ENCODE measurements at places on chromosomes 2 and 18.

DNA sequence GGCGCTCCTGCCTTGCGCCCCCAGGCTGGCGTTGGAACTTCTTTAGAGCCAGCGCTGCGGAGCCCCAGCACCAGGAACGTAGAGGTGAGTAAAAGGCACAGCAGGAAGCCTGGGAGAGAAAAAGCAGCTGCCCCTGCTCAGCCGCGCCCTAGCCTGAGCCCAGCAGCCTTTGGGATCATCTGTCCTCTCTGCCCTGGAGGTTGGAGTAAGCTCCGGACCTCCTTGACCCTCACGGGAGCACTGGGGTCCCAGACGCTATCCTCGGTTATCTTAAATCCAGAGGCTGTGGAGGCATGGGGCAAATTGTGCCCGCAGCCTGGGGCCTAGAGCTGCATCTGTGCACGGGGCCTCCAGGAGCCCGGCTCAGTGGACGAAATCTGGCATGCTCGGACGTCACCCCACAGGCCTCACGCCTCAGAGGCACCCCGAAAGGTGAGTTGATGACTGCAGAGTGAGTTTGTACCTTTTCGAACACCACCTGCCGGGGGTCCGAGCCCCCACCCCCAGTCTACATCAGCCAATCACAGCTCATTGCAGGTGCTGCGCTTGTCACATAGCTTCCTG is 1.6 kb upstream of the SLC66A2 start:
- DNase-seq, result no peak

- no peak for DNase-seq
Observed at GRCh38 chr2:201923436-201924328, 110.0 kb upstream of the FZD7 start.

DNA sequence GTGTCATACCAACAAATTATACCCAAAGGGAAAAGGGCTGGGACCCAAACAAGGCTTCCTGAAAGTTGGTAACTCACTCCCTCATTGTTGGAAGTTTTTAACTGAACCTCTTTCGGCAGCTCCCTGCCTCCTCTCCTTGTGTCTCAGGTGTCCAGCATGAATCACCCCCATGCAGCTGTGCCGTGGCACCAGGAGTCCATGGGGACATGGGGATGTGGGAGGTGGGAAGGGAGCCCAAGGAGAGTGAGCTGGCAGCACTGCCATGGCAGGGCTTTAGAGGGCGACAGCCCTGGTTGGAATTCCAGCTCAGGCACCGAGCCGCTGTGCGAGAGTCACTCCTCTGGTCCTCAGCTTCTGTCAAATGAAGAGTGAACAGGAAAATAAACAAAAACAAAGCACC is 12.5 kb upstream of the GYPC start:
- no peak for DNase-seq

DNA sequence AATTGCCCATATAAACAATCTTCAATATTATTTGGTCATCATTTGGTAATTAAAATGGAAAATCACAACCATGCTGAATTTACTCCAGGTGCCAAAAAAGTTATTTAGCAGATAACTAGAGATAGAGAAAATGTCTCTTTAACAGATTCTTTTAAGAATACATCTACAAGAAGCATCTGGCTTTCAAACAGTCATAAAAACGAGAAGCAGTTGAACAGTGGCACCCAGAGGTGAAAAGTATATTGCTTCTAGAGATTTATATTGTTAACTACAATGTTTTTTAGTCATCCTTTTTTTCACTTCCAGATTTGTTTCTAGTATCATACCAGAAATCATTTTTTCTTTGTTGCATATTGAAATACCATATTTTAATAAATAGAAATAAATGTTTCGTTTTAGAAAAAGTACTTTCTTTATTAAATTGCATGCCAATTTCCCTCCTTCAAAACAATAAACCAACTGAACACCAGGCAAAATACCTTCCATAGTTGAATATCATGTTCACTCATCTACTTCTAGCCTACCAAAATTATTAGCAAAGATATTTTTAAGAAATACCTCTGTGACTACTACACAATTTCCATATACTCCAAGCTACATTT is 65.4 kb upstream of the HNRNPA3 start:
- peak; percentile 57 for DNase-seq

DNA sequence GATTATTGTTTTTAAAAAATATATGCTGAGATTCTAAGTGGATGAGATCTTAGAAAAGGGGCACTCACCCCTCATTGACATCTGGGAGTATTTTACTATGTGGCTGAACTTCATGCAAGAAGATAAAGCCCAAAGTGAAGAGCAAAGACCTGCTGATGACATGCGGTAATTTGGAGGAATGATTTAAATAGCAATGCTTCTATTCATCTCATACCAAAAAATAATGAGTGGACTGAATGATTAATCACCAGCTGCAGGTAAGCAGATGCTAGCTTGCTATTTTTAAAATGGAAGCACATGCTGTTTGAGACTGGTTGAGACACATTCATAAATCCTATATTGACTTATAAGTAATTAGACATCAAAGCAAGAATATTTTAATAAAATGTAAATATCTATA is 12.7 kb upstream of the CDK15 start:
- DNase-seq, result no peak

DNA sequence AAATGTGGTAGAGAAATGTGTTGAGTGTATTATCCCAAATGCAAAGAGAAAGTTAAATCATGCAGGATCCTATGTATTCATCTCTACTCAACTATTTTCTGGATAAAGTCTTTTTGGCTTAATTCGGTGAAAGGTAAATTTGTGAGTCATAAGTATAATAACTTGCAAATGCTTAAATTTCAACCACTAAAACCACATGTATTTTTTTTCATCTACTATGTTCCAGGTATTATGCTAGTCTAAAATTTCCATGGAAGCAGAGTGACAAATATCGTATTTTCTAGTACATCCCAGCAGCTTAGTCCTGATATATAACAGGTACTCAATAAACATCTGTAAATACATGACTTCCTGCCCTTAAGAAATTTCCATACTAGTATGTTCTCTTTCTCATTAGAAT is 6.2 kb downstream of the ALS2 start:
- DNase-seq, result no peak

GRCh38 chr2:120378605-120379004 is 32.7 kb downstream of the INHBB start:
- no peak for DNase-seq

GRCh38 chr2:42877511-42877910 is 85.1 kb upstream of the HAAO start:
- no peak for DNase-seq

GRCh38 chr18:77099485-77100370 is 32.9 kb downstream of the MBP start:
- DNase-seq, result no peak

GRCh38 chr2:125593036-125593435 is 1062.9 kb upstream of the GYPC start:
- DNase-seq, result no peak

DNA sequence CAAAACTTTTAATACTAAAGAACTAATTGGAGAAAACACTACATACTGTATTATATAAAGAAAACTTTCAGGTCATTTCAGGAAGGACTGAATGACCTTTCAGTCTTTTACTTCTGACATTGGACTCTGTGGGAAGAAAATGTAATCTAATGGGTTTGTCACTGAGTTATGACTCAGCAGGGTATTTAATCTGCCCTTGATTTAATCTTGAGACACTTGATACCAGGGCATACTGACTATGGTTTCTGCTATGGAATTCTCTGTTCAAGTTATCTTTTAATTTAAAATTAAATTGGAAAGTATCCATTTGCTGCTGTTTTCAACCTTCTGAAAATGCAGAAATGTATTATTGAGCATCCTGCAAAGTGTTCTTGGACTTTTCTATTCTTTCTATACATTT is 354.2 kb upstream of the GALNT5 start:
- DNase-seq, result no peak

- DNase-seq, result no peak
Observed at GRCh38 chr2:134002391-134002790, 251.5 kb upstream of the MGAT5 start.

GRCh38 chr2:104501929-104502328 is 352.0 kb upstream of the POU3F3 start:
- no peak for DNase-seq

DNA sequence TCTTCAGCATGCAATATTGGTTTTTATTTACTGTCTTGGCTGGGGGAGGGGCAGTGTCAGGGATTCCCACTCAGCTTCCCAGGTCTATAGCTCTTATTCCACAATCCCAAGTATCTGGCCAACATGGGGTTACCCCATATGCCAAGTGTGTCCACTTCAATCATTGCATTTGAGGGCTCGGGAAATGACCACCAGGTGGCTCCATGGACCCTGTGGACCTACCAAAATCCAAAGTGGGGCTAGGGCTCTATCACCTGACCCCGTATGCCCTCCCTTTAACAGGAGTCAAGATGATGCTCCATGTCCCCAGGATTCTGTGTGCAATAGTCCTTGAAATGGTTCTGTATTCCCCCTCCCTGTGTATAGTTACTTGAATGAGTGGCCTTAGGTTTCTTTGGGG is 12.1 kb upstream of the TRAF3IP1 start:
- DNase-seq, result no peak

DNA sequence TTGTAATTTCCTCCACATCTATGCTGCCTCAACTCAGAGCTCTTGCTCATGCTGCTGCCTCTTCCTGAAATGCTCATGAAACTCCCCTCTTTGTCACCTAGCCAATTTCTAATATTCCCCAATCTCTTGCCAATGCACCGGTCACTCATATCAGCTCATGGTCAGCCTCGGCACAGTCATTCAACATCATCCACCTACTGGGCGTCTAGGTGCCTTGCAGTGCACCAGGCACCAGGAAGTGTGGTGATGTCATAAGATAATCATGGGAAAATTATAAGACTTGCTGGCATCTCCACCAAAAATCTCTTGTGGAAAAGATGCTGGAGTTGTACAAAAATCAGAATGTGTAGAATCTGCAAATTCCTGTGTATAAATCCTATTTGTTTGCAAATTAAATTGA is 52.6 kb upstream of the RAB27B start:
- DNase-seq, result no peak

DNA sequence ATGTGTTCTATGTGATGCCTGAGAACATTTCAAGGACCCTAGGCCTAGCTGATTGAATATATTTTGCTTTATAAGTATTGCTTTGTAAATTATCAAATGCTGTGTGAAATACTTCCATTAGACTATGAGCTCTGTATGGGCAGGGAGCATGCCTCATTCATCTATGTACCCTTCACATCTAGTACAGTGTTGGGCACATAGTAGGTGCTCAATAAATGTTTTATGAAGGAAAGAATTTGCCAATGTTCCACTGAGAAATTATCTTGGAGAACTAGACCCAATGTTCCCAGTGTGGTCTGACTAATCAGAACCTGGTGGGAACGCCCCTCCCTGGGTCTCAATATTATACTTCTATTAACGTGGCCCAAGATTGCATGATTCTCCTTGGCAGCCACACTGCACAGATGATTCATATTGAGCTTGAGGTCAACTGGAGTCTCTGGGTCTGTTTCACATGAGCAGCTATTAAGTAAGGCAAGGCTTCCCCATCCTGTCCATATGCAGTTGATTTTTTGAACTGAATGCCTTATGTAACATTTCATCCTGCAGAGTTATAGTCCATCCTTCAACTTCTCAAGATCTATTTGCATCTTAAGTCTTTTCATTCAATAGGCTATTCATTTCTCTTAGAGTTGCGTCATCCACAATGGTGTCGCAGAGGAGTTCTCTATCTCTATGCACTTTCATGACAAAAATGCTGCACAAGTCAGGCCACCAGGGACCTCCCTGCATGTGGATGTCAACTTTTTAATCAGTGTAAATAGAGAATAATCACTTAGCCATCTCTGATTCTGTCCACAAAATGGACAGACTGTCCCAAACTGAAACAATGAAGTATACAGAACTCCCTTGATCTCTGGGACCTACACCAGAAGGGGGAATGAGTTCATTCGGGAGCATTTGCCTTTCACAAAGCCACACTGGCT is 257.6 kb downstream of the CYP26B1 start:
- DNase-seq, result no peak

- DNase-seq, result no peak
Observed at GRCh38 chr2:99472600-99472960, 17.2 kb downstream of the REV1 start.

DNA sequence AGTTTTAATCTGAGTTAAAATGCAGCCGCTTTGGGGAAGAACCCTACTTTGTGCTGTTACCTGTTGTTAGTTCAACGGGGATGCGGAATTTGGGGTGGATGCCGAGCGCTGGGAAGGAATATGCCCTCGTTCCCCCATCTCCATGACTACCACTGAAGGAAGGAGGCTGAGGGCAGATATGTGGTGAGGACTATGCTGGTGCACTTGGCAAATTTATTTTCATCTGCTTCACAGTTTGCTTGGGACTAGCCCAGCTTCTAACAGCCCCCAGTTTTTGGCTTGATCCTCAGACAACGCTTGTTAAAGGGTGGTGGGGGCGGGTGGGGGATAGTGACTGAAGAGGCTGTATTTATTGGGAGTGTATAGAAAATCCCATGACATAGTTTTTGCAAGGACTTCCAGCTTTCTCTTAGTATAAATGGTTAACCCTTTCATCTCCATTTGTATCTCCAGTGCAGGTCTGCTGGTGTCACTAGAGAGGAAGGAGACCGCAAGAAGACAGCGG is 100.8 kb downstream of the COLEC12 start:
- no peak for DNase-seq

GRCh38 chr2:100029460-100029859 is 112.9 kb downstream of the AFF3 start:
- no peak for DNase-seq

GRCh38 chr2:20351555-20352229 is 1.0 kb upstream of the PUM2 start:
- DNase-seq, result peak; percentile 58

- no peak for DNase-seq
Observed at GRCh38 chr2:30422444-30423040, 24.5 kb upstream of the LCLAT1 start.

DNA sequence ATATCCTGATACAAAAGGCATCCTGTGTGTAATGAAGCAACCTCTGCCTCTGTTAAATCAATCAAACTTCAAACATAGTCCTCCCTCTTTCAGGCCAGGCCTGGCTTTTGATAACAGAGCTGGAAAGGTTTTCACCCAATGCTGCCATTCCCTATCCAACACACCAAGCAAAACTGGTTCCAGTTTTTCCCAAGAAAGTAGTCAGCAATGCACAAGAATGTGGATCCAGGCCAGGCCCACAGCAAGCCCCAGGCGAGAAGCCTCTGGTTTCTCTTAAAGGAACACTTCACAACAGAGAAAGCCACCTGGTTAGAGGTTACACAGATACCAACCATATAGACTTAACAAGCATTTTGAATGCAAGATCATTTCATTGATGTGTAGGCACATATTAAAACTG is 49.2 kb upstream of the CCDC150 start:
- DNase-seq, result no peak

- DNase-seq, result no peak
Observed at GRCh38 chr2:46849721-46850556, 65.7 kb downstream of the MCFD2 start.

- DNase-seq, result no peak
Observed at GRCh38 chr18:40402052-40402451, 1553.0 kb upstream of the PIK3C3 start.

DNA sequence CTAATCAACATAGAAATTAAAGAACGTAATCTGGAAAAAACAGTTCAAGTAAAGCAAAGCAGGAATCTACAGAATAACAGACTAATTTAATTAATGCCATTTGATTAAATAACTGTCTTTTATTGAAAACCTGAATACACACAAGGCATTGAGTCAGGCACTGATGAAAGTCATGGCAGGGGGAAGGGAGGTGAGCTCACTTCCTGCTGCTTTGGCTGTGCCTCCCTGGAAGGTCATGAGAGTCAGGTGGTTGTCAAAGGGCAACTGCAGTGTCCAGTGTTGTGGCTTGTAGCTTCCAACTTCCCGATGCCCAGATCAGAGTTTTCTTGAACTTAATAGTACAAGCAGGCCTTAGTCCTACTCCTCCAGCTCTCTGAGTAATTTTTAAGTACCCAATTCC is 180.9 kb downstream of the PID1 start:
- DNase-seq, result no peak

- DNase-seq, result peak; percentile 18
Observed at GRCh38 chr18:76803814-76804213, 18.5 kb upstream of the ZNF236 start.

Data from NCI-H2081 treated with DMSO at 0.1 percent for 48 hours (cell line).